H1 (cell line): ENCODE measurements at places on chromosomes 3 and 15. TPM values are rescaled to one million over a fixed set of nuclear protein-coding genes. Genes with fewer than 3 reads are reported as not detected.

CCRL2 gene
- not detected in 2 replicates for total RNA-seq

DNA sequence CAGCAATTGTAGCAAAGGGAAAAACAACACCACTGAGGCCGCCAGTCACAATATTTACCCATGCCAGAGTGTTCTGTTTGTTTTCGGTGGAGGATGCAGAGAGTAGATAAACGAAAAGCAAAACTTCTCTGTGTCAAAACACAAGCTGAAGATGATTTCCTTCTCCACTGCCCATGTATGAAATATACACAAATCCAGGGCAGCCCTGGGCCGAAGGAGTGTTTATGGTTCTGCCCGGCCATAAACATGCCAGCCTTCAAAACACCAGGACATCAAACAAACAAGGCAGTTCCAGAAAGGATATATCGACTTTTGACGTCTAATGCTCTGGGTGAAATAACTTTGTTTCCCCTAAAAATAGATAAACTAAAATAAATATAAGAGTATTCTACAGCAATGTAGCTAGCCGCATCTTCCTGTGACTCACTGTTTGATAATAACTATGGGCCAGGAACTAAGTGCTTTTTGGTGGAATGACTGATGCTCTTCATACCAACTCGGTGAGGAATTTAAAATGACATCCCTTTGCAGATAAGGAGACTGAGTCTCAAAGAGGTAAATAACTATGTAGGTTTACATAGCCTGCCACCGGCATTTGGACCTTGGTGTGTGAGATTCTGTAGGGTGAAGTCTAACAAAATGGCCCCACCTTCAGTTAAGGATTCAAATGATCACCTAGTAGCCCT lies 82.8 kb downstream of the MAGI1 start:
- H3K36me3 ChIP-seq, result no peaks in the 10 kb centered on the region
- H3K4me3 ChIP-seq, result no peak overlapping the region
- no peak for DNase-seq
- H3K4me1 ChIP-seq, result peaks cover 24% of the 10 kb centered on the region
- no peaks in the 10 kb centered on the region for H3K27me3 ChIP-seq
- H3K27ac ChIP-seq, result no peak overlapping the region

GRCh38 chr15:74657846-74658245 lies 38.0 kb downstream of the EDC3 start:
- peaks cover 5% of the 10 kb centered on the region; the same call in 1 of the 2 replicates for H3K36me3 ChIP-seq
- H3K4me1 ChIP-seq, result no peaks in the 10 kb centered on the region
- H3K4me3 ChIP-seq, result no peak overlapping the region
- no peaks in the 10 kb centered on the region for H3K27me3 ChIP-seq

GRCh38 chr15:44010089-44010488 lies 183.3 kb downstream of the WDR76 start:
- H3K27me3 ChIP-seq, result no peaks in the 10 kb centered on the region
- H3K36me3 ChIP-seq, result no peaks in the 10 kb centered on the region

DNA sequence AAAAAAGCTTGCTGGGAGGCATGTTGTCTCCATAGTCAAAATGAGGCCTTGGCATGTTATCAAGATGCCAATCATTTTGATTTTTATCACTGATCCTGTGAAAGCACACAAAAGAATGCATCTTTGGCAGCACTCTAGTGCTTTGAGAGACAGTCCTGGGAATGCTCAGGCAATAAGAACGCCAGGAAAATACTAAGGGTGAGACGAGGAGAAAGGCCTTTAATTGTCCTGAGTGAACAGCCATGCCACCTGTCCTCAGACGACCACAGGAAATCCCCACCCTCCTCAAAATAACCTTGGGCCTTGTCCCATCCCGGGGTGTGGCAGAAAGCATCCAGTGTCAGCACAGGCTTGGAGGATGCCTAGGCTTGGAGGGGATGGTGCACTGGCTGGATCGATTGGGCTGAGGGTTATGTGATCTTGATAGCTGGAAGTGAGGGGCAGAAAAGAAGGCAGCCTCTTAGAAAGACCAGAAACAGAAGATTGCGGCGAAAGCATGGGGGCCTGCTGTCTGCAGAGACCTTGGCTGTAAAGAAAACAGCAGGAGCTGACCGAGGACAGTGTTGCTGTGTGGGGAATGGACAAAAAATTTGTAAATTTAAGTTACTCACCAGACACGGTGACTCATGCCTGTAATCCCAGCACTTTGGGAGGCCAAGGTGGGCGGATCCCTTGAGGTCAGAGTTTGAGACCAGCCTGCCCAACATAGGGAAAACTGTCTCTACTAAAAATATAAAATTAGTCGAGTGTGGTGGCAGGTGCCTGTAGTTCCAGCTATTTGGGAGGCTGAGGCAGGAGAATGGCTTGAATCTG lies 7.3 kb downstream of the TMEM158 start:
- peaks cover 5% of the 10 kb centered on the region; the same call in 1 of the 2 replicates for H3K4me1 ChIP-seq
- DNase-seq, result no peak
- no peak overlapping the region for H3K27ac ChIP-seq
- no peaks in the 10 kb centered on the region for H3K36me3 ChIP-seq
- H3K27me3 ChIP-seq, result no peaks in the 10 kb centered on the region

DNA sequence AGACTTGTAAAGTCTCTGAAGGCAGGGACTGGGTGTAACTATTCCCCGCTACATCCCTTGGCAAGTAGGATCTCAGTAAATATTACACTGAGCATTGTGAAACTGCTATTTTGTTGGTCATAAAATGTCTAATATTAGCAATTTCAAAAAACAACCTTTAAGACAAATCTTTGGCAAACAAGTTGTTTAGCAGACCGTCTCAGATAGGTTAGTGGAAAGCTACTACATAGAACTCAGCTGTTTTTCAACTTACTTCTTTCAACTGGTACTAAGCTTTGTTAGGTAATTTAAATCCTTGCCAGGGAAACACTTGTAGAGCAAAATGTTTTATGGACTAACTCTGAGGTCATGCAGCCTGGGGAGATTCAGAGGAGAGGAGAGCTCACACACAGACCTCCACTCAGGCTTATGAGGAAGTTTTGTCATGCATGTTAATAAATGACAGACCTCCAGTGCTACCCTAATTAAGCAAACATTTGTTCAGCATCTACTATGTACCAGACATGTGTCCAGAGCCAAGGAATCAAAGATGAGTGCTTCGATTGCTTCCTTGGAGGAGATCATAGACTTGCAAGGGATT lies 61.6 kb upstream of the STAC start:
- no peaks in the 10 kb centered on the region for H3K27me3 ChIP-seq
- peaks cover 2% of the 10 kb centered on the region for H3K4me1 ChIP-seq

BDH1 gene
- total RNA-seq, result 24.0 and 27.2 TPM in 2 replicates

CCR9 gene
- total RNA-seq, result not detected in 2 replicates

COL6A5 gene
- 0.06 TPM in 1 of 2 replicates, not detected in the other for total RNA-seq

IL5RA gene
- total RNA-seq, result not detected in 2 replicates

GRCh38 chr3:30266524-30266923 lies 339.9 kb upstream of the TGFBR2 start:
- DNase-seq, result no peak
- H3K27me3 ChIP-seq, result no peaks in the 10 kb centered on the region

- H3K27me3 ChIP-seq, result no peaks in the 10 kb centered on the region
- DNase-seq, result no peak
- H3K4me3 ChIP-seq, result no peak overlapping the region
- H3K36me3 ChIP-seq, result peaks cover 19% of the 10 kb centered on the region
- H3K27ac ChIP-seq, result no peak overlapping the region
These were observed 71.6 kb downstream of the CHAC1 start for GRCh38 chr15:41024885-41025284.

GRCh38 chr3:151113343-151113742 lies 27.9 kb downstream of the MED12L start:
- H3K27ac ChIP-seq, result no peak overlapping the region
- H3K4me1 ChIP-seq, result peaks cover 3% of the 10 kb centered on the region
- DNase-seq, result no peak

TNNC1 gene
- total RNA-seq, result 5.8 and 9.5 TPM in 2 replicates

DNA sequence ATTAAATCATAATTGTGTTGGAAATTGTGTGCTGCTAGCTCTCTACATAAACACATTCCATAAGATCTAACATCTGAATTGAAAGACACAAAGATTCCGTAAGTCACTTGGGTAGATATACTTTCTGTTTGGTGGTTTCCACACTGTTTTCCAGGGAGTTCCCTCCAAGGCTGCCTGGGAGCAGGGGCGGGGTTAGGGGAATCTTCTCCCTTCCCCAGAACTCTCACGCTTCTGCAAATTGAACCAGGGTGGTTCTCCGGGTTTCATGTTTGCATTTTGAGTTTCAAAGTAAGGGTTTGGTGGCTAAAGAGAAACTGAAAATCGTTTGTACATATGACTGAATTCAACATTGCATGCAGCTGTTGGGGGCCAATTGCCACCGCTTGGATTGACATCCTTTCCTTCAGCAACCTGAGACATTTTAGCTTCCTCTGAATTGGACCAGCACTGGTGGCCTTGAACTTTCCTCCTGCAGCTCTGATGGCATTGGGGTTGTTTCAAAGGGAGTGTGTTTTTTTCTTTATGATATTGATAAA lies 192.7 kb upstream of the FEZF2 start:
- no peaks in the 10 kb centered on the region for H3K4me1 ChIP-seq
- H3K4me3 ChIP-seq, result no peak overlapping the region
- no peak overlapping the region for H3K27ac ChIP-seq
- no peaks in the 10 kb centered on the region for H3K27me3 ChIP-seq

DNA sequence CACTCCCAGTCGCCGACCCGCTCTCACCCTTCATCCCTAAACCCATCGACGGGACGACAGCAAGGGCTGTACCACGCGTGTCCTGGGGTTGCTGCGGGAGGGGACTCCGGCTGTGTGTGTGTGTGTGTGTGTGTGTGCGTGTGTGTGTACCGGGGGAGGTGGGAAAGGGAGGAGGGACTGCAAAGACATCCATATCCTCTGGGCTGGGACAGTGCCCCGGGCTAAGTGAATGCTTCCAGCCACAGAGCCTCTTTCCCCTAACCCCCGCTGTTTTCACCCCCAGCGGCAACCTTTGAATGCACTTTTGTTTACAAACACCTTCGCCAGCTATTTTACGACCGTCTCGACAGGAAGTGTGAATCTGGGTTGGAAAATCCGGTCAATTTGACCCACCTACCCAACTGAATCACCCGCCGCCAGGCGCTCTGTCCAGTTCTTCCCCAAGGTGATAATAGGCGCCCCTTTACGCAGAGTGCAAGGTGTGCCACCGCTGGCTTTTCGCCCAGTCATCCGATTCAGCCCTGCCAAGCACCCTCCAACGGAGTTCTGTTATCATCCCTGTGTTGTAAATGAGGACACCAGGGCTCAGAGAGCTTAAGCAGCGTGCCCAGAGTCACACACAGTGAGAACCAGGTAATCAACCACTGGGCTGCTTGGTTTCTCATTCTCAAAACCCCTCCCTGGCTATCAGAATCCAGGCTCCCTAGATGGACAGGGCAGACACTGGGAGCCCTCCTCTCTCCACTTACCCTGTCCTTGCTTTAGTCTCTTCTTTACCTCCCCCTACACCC lies 739 bp upstream of the AMOTL2 start:
- DNase-seq, result peak; percentile 72
- peak overlapping the region; percentile 95 for H3K4me3 ChIP-seq
- peaks cover 19% of the 10 kb centered on the region for H3K36me3 ChIP-seq
- H3K4me1 ChIP-seq, result peaks cover 30% of the 10 kb centered on the region
- peaks cover 19% of the 10 kb centered on the region for H3K27me3 ChIP-seq

- H3K27me3 ChIP-seq, result no peaks in the 10 kb centered on the region
- H3K27ac ChIP-seq, result peak overlapping the region; percentile 13; the same call in 1 of the 2 replicates
- no peak for DNase-seq
- H3K4me3 ChIP-seq, result no peak overlapping the region
- H3K4me1 ChIP-seq, result peaks cover 30% of the 10 kb centered on the region
These were observed 51.4 kb downstream of the FLNB start for GRCh38 chr3:58059349-58060321.

- no peaks in the 10 kb centered on the region for H3K4me1 ChIP-seq
- no peaks in the 10 kb centered on the region for H3K36me3 ChIP-seq
- H3K4me3 ChIP-seq, result no peak overlapping the region
These were observed 100.0 kb upstream of the RAP2B start for GRCh38 chr3:153061938-153062528.

SLC12A1 gene
- total RNA-seq, result 1.0 TPM in 2 replicates

DNA sequence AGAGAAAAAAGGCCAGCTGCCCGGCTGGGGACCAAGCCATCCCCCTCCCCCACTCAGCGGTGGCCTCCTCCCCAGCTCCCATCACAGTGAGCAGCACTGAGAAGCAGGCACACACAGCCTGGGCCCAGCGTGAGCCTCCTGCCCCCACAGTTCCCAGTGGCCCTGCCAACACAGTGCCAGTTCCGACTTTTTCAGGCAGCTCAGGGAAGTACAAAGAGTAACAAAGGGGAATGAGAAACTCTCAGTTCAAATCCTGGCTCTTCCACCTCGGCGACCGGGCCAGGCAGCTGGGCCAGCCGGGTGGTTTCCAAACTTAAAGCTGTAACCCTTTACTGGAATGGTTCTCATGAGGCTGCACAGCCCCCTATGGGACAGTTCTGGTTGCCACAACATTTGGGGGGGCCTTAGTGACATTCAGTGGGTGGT lies 18.5 kb downstream of the TNK2 start:
- H3K27ac ChIP-seq, result no peak overlapping the region; the same call in 1 of the 2 replicates
- no peak for DNase-seq
- no peaks in the 10 kb centered on the region for H3K27me3 ChIP-seq
- peaks cover 34% of the 10 kb centered on the region for H3K4me1 ChIP-seq

DNA sequence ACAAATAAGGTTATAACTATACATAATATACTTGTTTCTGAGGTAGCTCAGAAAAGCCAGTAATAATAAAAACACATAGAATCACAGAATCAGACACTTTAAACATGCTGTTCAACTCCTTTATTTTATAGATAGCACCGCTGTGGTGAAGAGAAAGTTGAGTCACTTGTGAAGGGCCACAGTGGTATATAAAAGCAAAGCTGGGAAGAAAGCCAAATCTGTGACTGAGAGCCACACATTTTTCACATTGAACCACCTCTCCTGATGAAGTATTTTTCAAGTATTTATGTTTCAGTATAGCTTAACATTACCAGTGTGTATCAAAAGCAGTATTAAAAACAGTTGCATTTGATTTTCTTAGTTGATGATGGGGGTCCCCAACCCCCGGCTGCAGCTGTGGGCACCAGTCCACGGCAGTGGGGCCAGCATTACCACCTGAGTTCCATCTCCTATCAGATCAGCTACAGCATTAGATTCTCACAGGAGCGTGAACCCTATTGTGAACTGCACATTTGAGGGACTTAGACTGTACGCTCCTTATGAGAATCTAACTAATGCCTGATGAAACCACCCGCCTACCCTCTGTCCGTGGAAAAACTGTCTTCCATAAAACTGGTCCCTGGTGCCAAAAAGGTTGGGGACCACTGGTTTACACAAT lies 46.2 kb downstream of the TBL1XR1 start:
- H3K27ac ChIP-seq, result no peak overlapping the region
- no peaks in the 10 kb centered on the region for H3K27me3 ChIP-seq
- H3K36me3 ChIP-seq, result no peaks in the 10 kb centered on the region

PRSS50 gene
- 0.47 and 0.73 TPM in 2 replicates for total RNA-seq
